ENCODE measurements at places on chromosomes 6 and 20.

DNA sequence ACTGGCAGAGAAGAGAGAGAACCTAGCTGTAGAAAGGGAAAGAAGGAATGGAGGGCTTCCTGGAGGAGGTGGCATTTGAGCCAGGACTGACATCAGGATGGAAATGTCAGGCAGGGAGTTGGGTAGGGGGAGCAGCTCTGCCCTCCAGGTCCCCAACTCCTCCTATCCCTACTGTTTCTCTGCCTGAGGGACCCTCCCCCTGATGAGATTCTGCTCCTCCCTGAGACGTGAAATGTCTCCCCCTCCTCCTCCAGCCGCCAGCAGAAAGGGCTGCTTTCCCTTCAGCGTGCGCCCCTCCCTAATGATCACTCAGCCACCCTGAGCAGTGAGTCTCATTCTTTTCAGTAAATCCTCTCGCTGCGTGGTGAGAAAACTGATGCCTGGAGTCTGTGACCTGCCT is 40.6 kb downstream of the HLA-DPB1 start:
- no peak for DNase-seq

DNA sequence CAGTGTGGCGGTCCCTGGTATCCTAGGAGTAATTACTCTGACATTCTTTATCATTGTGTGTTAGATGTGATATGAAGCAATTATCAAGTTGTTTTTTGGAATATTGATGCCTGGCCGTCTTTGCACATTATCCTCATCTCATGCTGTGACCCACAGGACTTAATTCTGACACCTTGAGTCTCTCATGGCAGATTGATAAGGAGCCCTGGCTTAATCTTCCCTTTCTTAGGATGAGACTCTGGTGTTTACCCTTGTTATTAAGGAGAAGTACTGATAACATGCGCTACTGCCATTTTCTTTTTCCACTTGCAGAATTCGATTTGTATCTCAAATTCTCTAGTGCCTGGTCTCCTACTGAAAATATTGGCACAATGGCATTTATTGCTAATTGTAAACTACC is 980.2 kb downstream of the KIF16B start:
- DNase-seq = no peak

DNA sequence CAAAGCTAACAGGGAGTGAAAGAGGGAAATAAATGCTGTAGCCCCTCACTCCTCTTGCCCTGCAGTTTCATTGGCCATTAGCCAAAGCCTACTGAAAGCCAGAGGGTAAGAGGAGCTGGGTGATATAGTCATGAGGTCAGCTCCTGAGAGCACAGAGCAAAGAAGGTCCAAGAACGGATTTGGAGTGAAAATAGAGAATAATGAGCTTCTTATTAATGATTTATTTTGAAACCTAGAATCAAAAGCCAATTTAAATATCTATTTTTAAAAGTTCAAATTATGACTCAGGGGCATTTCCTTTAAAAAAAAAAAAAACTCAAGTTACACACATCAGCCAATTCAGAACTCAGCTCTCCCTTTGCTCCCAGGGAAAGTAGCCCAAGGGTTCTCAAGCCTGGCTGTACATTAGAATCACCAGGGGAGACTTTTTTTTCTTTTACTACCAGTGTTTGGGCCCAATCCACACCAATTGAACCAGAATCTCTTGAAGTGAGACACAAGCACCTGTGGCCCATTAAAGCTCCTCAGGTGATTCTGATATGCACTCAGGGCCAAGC is 79.1 kb downstream of the SNAP25 start:
- DNase-seq = no peak

GRCh38 chr20:53859684-53860083 is 210.7 kb downstream of the BCAS1 start:
- peak; percentile 76 for DNase-seq

- DNase-seq = no peak
Observed at GRCh38 chr6:88480816-88481215, 314.7 kb upstream of the CNR1 start.

GRCh38 chr6:25239498-25239897 is 39.7 kb upstream of the CARMIL1 start:
- DNase-seq = no peak

- DNase-seq = no peak
Observed at GRCh38 chr6:53727748-53728147, 62.2 kb upstream of the KLHL31 start.

GRCh38 chr6:167513778-167514177 is 188.9 kb downstream of the TTLL2 start:
- DNase-seq = no peak

- DNase-seq = no peak
Observed at GRCh38 chr20:16535277-16535676, 38.0 kb downstream of the KIF16B start.

DNA sequence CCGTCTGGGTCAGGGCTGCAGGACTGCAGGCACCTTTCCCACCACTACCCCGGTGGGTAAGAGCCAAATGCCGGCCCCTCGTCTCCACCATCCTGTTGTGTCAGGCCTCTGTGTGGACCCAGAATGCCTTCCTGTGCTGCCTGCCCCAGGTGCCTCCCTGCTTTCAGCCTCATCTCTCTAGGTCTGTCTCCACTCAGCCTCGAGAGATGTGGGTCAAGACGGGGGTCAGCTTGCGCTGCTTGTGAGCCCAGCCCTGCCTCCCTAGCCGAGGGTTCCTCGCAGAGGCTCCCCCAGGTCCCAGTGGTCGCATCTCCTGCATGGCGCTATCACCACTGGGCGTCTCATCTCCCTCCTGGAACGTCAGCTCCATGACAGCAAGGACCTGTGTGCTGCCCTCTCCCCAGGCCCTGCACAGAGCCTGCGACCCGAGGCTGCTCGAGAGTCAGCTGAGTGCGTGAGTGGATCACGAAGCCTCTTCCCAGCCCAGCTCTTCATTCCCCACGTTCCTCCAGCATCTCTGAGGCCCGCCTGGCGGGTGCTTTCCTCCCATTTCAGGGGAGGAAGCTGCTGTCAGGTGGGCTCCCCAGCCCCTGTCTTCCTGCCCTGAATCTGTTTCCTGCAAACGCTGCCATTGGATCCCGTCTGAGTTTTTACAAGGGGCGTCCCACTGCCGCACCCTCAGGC is 38.7 kb upstream of the ZBP1 start:
- DNase-seq = peak; percentile 29

GRCh38 chr20:57663681-57664451 is 43.6 kb upstream of the ZBP1 start:
- peak; percentile 28 for DNase-seq

GRCh38 chr6:90656325-90656724 is 69.5 kb upstream of the MAP3K7 start:
- no peak for DNase-seq

DNA sequence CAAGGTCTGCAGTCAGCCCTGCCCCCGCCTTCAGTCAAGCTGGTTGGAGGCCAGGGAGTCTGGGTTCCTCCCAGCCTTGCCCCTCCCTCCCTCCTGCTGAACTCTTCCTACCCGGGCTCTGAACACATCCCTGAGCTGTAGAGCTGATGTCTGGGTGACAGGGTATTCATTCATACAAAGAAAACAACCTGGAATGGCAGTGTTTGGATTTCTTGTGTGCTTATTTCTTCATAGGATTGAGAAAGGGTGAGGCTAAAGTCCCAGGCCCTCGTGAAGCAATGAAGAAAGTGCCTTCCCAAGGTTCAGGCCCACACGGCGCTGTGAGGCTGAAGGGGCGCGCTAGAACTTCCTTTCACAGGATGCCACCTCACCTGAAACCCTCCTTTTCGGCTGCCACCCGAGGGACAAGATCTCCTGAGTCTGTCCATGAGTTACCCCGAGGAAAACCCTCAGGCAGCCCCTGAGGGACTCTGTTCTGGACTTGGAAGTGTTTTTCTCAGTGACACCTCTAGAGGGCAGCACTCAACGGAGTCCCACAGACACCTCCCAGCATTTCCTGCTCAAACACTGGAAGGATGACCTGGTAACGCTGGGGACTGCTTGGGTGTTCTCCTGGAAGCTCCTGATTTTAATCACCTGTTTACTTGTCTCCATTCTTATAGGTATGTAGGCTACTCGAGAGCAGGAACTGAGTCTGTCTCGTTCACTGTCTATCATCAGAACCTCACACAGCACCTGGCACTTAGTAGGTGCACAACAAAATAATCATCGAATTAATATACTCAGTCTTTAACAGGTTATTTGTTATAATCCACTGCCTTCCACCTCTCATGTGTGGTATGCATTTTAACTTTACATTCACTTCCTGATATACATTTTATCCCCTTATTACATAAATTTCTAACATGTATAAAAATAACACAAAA is 11.8 kb upstream of the GSTA1 start:
- DNase-seq = no peak

DNA sequence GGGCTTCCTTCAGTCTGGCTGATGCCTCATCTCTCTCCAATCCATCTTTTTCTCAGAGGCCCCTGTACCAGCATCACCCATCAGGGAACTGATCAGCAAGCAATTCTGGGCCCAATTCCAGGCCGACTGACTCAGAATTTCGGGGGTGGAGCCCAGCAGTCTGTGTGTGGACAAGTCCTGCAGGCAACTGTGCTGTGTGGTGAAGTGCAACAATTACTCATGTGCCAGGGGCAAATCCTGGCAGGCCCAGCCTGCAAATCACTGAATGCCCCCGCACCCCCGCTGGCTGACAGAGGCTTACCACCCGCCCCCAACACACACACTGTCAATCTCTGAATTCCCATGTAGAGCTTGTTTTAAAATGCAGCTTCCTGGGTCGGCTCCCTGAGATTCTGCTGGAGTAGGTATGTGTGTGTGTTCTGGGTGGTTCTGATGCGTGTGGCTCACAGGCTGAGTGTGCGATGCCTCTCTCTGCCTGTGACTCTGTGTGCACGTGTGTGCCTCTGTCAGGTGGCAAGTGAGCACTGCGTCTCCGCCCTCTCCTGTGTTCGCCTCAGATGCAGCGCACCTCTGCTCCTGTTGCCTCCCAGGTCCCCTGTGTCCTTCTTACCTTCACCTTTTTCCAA is 45.4 kb downstream of the SSR1 start:
- no peak for DNase-seq

- no peak for DNase-seq
Observed at GRCh38 chr6:99822741-99823512, 171.1 kb downstream of the MCHR2 start.

DNA sequence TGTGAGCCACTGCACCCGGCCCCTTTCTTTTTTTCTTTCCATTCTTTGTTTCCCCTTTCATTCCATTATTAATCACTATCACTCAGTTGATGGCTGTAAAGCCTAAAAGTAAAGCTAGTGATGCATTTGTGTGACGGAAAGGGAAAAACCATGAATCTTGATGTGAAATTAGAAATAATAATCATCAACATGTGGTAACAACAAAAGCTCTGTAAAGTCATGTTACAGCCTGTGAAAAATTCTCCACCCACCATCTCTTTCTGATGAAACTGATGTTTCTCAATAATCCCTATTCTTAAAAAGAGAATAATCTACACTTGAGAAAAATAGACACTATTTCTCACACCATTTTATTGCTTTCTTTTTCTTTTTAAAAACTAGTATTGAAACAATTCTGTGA is 80.0 kb downstream of the CRYBG1 start:
- no peak for DNase-seq

DNA sequence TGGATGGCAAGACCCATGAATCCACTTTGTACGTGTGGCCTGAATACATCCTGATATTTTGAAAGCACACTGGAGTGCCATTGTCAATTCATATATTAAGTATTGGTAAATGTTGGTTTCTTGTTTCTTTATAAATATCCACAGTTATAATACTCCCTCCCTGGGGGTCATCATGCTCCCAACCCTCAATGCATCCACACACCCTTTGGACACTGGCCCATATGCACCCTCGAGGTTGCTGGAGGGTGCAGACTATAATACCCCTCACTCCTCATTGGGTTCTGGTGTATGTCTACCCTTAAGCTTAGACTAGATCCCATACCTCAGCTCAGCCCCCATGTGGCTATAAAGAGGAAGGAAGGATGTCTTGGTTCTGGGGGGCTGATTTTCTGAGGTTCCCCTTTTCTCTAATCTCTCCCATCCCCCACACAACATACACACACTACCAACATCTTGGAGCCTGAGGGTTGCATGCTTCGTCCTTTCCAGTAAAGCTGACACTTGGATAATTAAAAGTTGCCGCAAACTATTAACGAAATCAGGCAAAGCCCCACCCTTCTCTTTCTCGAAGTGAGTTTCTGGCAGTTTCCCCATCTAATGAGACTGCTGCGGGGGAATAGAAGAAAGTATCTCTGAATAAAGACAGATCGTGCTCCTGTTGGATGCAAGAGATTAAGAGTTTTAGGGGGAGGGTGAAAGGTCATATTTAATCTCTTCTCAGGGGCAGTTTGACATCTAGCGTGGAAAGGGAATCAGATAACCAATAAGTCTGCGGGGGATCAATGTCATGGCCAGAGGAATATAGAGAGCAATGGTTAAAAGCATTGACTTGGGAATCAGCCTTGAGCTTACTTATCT is 7.4 kb downstream of the PIM1 start:
- DNase-seq = no peak

GRCh38 chr6:138971601-138972000 is 16.5 kb downstream of the REPS1 start:
- DNase-seq = no peak

DNA sequence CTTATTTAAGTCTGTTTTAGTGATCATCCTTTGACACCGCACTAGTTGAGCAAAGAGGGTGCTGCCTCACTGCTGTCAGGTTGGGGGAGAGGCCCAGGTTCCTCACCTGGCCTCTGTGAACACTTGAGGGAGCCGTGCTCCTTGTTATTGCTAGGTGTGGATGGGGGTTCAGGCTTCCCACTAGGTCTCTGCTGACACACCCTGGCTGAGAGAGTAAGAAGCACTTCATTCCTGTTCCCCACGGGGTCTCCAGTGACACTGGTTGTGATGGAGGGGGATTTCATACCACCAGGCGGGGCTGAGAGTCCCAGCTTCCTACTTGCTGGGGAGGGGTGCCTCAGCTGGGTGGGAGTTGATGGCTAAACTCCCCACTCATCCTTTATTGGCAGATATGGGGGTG is 11.1 kb upstream of the NOTCH4 start:
- no peak for DNase-seq

DNA sequence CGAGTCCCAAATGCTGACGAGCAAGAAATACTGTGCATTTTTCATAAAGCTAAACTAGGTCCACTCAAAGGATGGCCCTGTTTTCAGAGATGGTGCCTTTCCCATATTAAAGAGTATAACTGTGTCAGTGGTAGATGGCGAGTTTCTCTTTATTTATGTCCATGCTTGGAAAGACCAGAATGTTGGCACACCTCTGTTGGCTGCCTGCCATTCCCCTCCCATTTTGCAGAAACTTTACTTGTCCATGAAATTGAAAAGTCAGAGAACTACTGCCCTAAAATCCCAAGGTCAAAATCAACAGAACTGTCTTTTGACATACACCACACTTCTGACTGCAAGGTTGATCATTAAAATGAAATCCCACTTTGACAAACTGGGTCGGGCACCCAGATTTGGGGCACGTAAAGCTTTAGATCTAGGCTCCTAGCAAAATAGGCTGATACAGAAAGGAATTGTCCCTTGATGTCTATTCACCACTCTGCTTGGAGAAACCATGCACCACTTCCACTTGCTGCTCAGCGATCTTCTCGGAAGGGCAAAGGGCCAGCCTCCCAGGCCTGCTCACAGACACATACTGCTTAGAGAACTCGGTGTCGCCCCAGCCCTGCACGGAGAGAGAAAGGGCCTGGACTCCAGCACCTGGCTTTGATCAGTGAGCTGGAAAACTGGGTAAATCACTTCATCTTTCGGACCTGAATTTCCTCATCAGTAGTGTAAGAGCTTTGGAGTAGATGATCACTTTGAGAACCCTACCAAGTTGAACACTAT is 130.0 kb downstream of the AGPAT4 start:
- DNase-seq = no peak
